ENCODE measurements at places on chromosomes 1 and 21.

DNA sequence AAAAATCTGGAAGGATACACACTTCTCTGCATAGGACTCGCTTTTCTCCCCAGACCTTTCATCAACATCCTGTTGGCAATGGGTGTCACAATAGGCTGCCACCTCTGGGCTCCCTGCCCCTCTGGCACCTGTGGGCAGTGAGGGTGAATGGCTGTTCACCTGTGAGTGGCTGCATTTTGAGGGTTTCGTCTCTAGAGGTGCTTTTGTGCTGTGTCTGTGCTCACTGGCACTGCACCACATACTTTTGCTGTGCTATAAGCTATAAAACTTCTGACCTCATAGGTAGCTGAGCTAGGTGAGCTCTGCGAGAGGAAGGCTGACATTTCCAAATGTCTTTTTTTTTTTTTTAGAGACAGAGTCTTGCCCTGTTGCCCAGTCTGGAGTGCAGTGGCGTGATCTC, 35.9 kb downstream of the SLC30A1 start:
- no peak for DNase-seq

DNA sequence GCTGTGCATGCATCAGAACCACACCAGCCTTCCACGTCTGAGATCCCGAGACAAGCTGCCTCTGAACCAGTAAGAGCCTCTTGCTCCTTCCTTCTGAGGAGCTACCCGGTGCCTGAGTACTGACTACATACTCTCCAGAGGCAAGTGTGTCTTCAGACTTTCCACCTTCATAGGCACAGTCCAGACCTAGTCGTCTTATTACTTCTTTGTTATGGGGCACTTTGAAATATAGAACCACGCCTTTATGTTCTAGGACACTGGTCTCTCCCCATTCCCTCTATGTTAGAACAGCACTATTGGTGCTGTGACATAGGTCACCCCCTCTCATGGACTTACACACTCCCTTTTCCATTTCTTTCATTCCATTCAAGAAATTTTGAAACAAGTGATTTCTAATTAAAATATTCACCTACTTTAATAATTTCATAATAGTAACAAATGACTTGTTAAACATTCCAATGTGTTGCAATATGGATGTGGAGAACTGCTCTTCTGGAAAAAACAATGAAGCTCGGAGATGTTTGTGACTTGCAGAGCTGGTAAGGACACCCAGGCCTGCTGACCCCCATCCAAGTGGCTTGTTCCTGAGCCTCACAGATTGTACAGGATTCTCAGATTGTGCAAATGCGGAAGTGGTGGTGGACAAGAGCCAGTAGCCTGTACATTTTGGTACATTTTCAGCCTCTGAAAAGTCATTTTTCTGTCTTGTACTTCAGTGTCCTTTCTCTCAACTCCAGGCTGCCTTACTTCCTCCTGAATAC, 76.1 kb upstream of the SIPA1L2 start:
- DNase-seq: no peak

DNA sequence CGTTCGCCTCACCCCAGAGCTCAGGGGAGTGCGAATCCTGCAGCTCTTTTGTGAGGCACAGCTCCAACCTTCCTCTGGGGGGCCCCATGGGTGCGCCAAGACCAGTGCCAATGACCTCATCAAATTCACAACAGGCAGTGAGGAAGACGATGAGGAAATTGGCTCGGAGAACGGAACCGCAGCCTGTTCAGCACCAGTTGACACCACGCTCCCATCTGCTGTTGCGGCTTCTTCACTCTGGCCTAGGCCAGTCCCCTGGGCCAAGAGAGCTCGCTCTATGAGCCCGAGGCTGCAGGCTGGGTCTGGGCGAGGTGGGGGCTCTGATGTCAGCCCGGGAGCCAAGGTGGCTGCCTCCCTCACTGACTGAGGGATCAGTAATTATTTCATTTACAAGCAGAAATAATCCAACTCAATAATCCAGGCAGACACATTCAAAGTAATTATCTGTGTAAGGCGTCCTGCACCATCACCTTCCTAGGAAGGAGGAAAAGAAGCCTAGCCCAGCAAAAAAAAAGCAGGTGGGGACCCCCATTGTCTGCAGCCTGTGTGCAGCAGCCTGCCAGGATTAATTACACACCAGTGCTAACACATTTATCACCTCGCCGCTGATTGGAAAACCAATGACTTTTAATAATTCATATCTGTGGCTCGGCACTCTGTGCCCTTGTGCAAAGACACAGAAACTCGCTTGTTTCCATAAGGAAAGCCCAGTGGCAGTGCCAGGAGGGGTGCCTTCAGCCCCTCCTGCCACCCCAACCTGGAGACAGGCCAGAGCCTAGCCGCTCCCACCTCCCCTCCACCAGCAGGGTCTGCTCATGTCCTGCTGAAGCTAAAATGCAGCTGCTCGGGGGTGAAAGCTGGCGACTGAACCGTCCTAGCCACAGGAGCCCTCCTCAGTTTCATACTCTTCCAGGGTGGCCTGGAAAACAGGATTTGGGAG, 1.9 kb downstream of the PLEKHA6 start:
- no peak for DNase-seq

- DNase-seq: no peak
Measured at GRCh38 chr1:163668472-163668871, 346.7 kb downstream of the NUF2 start.

GRCh38 chr1:4944911-4945310, 290.5 kb downstream of the AJAP1 start:
- no peak for DNase-seq

- no peak for DNase-seq
Measured at GRCh38 chr1:59288046-59288445, 8.8 kb upstream of the FGGY start.

DNA sequence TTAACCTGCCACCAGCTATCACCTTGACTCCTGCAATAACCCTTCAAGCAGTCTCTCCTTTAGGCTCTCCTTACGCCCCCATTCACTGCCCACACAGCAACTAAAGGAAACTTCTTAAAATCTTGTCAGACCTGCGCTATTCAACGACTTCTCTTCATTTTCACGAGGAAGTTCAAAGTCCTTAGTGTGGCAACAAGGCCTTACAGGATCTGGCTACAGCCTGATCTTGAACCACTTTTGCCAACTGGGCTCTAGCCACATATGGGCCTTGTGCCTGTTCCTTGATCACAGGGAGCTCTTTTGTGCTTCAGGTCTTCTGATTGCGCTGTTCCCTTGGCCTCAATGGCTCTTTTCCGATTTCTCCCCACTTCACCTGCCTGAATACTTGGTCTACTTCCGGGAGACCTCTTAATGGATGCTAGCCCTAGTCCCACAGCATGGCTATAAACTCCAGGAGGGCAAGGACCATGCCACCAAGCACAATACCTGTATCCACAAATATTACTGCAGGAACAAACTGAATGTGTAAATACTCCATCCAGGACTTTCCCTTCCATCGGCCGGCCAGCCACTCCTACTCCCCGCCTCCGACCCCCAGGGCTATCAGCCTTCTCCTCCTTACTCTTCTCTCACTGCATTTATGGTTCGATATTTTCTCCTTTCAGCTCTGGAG, 2.3 kb upstream of the CTNNBIP1 start:
- no peak for DNase-seq

GRCh38 chr21:29645666-29646553, 293.9 kb downstream of the GRIK1 start:
- DNase-seq: no peak
